NCI-H524 (cell line): ENCODE measurements at places on chromosomes 2 and 18.

- no peak for DNase-seq
Measured at GRCh38 chr2:72980535-72981217, 63.4 kb downstream of the EMX1 start.

DNA sequence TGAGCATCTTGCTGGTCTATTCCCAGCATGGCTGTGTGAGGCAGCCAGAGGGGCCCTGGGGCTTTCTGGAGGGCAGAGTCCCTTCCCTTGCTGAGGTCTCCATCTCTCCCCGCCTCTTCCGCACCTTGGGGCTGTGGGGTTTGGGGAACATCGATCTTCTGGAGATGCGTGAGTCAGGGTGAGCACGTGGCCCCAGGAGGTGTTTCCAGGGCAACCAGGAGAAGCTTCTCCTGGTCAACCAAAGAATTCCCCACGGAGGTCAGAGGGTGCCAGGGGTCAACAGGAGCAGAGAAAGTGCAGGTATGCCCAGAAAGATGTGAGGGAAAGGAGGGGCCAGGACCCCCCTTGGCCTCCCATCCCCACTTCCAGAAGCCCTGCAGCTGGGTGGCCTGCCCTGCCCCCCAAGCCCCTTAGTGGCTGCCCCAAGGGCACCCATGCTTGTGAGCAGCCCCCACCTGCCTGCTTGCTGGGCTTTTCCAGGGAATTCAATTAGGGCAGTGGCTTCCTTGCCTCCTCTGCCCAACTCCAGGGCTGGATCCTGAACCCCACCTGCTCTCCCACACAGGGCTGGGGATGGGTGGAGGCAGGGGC lies 2.8 kb upstream of the PROM2 start:
- no peak for DNase-seq

DNA sequence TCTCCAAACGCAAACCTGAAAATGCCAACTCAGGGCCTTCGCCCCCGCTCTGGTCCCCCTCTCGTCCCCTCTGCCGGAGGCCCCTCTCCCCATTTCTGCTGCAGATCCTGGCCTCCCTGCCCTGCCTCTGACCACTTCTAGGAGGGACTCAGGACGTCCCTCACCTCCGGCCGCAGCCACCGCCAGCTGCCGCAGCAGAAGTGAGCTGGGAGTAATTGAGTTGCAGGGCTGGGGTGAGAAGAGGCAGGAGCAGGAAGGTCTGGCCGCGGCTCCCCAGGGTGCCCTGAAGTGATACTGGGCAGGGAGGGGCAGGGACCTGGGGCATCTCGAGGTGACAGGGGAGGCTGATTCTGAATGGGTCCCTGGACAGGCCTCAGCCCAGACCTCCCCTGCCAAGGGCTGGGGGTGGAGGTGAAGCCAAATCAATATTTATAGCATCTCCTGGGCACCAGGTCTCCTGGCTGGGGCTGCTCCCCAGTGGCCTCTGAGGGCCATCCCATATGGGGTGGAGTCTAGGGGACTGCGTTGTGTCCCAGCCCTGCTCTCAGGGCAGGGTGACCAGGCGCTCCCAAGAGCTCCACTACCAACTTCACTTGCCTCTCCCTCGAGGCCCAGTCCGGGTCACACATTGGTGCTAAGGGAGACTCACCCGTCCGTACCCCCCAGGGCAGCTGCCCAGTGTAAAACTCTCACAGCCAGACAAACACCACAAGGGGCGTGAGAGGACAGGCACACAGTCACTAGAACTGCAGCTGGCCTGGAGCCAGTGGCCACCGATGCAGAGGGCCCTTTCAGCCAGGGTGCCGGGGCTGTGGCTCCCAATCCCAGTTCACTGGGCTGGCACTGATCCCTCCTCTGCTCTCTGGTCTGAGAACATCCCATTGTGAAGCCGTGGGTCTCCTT lies 33.0 kb downstream of the KCNIP3 start:
- DNase-seq = no peak

DNA sequence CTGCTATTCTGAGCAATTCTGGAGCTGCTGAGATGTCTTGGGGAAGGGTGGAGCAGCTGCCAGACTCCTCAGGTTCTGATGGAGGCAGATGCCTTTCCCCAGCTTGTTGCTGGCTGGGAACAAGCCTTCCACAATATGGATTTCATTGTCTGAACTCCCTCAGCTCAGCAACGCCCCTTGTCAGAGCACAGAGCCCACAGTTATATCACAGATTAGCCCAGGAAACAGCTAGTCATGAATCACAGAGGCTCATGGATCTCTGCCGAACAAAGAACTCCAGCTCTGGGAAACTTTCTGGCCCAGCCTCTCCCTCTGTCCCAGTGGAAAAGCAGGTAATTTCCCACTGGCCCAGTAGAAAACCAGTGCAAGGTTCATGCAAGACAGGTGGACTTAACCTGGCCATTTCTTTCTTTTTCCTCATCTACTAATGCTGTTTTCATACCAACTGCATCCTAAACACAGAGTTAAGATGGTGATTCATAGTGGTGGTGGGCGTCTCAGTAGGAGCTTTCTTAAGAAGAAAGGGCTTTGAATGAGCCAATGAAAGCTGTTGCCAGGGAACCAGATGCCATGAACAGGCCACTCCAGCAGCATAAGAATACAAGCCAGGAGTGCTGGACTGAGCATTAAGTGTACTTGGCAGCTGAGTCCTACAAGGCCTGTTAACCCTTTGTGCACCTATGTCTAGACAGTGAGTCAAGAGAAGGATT lies 8.7 kb upstream of the KIAA2012 start:
- peak; percentile 82 for DNase-seq

- DNase-seq = no peak
Measured at GRCh38 chr2:96655526-96655925, 13.0 kb downstream of the FER1L5 start.
